ENCODE measurements at places on chromosomes 6 and 20.

DNA sequence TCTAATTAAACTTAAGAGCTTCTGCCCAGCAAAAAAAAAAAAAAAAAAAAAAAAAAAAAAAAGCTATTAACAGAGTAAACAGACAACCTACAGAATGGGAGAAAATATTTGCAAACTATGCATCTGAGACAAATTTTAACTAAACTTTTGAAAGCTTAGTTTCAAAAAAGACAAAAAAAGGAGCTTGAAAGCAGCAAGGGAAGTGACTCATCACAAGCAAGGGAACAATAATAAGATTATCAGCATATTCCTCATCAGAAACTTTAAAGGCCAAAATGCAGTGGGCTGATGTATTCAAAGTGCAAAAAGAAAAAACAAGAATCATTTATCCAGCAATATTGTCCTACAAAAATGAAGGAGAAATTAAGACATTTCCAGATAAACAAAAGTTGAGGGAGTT is 158.6 kb downstream of the RNF144B start:
- no peak for DNase-seq

DNA sequence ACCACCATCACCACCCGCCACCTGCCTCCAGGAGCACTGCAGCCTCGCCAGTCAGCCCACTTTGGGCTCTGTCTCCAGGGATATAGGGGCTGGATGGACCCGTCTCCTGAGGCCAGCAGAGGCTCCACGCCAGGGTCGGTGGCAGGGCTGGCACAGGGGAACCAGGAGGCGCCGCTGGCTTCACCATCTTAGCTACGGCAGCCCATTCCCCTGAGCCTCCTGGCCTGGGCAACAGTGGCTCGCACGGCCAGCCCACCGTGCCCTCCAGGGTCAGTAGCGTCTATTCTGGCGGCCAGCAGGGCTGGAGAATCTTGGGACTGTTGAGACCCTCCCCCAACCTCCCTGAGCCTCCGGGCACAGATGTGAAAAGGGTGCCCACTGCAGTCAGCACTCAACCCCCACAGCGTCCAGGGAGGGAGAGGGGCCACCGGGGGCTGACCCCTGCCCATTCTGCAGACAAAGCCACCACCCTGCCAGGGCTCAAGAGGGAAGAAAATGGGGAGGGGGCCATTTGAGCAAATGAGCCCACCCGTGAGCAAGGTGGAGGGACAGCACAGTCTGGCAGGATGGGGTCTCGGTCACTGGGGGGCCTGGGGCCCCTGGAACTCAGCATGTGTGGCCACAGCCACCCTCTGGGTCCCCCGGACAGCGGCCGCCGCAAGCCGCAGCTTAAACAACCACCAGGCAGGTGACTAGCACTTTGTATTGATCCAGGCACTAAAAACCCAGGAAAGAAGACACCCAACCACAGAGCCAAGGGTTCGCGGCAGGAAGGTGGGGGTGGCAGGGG is 28.7 kb downstream of the KCNQ2 start:
- DNase-seq: no peak

GRCh38 chr20:4811661-4812181 is 90.0 kb downstream of the PRND start:
- no peak for DNase-seq

GRCh38 chr6:110815015-110815410 is 256 bp downstream of the CDK19 start:
- no peak for DNase-seq

GRCh38 chr6:140850438-140850837 is 1282.3 kb upstream of the GJE1 start:
- DNase-seq: no peak

GRCh38 chr20:39541136-39541803 is 579.1 kb downstream of the DHX35 start:
- no peak for DNase-seq

DNA sequence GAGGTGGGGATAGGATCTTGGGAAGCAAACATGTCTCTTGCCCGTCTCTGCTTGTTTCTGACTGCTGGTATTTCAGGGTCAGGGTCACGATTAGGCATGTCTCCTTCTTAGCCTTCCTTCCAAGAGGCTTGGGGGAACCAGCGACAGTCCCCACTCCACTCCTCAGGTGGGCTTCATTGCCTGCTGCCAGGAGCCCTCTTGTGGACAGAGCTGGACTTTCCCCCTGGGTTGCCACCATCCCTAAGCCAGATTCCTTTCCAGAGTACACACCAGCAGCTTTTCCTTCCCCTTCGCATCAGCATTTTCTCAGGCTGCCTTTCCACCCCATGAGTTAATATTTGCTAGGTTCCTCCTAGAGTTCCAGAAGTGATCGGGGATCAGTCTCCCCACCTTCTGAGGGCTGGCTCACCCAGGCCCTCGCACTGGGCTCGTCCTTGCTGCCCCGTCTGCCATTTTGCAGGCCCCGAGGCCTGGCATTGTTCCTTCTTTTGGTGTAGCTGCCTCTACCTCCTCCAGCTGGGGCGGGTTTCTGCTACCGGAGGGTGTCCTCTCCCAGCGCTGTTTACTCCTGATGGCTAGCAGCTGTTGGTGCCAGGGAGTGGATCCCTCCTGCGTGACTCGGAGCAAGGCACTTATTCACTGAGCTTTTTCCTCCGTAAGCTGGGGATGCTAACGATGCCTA is 8.8 kb upstream of the C20orf144 start:
- DNase-seq: no peak
